ELR (cell line): ENCODE measurements at places on chromosomes 5 and 9.

DNA sequence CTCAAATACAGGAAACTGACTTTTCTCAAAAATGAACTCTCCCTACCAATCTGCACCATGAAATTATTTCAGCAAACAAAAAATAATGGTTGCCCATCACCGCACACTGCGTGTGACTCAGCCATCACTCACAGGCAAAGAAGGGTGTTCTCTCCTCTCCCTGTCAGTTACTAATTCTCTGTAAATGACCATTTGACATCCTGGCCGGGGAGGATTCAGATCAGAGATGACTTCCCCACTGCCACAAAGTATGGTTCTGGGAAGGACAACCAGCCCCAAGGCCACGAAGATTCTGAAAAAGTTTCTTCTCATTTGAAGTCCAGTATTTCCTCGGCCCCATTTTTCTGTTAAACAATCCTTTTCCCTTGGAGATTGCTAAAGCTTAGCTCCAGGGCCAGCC lies 199.4 kb downstream of the AUH start:
- DNase-seq = peak; percentile 79

DNA sequence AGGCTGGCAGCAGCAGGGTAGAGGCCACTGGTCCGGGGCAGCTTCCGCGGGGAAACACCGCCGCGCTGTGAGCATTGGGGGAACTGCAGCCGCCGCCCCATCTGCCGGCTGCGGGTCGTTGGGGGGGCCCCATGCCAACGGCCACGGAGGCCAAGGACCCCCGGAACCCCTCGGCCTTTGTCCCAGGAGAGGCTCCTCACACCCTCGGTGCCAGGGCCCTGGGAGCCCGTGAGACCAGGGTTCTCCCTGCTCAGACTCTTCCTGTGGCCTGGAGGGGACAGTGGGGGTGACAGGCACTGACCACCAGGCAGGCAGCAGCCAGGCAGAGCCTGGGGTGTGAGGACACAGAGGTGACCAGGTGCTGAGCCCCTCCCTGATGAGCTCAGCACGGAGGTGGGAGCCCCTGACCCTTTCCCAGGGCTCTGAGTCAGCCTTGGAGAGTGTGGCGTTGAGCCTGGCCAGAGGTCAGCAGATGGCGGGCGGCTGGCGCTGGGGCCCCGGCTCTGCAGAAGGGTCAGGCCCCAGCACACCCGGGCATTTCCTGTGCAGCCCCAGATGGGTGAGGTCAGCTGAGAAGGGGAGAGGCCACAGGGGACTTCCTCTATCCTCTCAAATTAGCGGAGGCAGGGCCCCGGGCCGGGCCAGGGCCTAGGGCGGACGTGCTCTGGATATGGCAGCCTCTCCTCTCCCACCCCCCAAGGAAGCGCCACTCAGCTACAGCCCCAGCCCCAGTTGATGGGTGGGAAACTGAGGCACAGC lies 17.9 kb upstream of the EGFL7 start:
- DNase-seq = peak; percentile 46

DNA sequence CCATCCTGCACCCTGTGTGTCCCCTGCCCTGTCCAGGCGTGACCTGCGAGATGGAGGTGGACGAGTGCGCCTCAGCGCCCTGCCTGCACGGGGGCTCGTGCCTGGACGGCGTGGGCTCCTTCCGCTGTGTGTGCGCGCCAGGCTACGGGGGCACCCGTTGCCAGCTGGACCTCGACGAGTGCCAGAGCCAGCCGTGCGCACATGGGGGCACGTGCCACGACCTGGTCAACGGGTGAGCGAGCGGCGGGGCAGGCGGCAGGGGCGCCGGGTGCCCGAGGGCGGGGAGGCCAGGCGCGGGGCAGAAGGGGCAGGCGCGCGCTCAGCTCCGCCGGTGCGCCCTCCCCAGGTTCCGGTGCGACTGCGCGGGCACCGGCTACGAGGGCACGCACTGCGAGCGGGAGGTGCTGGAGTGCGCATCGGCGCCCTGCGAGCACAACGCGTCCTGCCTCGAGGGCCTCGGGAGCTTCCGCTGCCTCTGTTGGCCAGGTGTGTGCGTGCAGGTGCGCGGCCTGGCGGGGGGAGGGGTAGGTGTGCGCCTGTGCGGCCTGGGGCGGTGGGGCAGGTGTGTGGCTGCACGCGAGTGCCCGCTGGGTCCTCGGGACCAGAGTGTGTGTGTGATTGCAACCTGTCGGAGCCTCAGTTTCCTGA lies 10.0 kb downstream of the CRB2 start:
- no peak for DNase-seq

GRCh38 chr9:69433392-69433791 lies 108.4 kb downstream of the ENTREP1 start:
- peak; percentile 38 for DNase-seq

DNA sequence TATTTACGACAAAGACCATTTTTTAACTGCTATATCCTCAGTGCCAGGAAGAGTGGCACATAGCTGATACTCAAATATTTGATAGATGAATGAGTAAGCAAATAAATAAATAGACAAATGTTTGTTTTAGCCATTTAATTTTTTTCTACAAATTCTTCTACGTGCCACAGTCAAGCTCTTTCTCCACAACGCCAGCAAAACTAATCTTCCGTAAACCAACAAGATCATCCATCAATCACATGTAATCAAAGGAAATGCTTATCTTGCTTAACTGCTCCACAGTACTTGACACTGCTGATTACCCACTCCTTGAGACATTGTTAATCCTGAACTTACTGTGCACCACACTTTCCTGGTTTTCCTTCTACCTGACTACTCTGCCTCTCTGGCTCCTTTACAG lies 136.7 kb downstream of the EDIL3 start:
- DNase-seq = no peak

- DNase-seq = no peak
Observed at GRCh38 chr9:35686222-35687203, 3.2 kb downstream of the TPM2 start.

DNA sequence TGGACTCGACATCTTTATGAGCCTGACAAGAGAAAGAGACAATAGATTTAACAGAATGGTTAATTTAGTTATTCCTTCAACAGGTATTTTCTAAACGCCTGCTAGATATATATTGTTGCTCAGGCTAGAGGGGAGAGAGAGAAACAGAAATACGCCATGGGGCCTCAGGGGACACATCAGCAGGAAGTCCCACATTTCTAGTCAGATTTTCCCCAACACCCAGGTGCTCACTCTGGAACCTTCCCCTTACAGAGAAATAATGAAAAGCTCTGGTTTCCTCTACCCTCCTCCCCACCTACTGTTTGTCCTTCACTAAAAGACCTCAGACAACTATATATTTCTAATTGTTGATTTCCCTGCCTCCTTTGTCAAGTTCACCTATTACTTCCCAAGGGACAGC lies 130.3 kb upstream of the TBC1D2 start:
- no peak for DNase-seq
